T47D (cell line): ENCODE measurements at places on chromosomes 13 and 19.

DNA sequence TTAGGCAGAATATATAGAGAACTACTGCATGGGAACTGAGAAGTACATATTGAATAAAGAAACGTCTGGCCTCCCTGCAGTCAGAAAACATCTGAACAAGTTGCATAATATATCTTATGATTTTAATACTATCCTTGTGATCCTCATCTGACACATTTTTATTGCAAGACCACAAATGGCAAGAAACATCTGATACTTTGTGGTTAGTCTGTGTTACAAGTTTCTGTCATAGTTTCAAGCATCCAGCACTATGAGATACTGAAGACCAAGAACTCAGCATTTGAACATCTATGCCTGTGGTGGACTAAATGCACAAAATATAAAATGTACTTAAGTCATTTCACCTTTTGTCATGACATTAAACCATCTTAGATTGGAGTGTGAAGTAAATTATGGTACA, 1175.8 kb upstream of the MIR17HG start:
- DNase-seq: no peak

GRCh38 chr19:37999309-38000213, 92.6 kb downstream of the SIPA1L3 start:
- no peak for DNase-seq

- DNase-seq: no peak
These were observed 24.2 kb downstream of the KLF12 start for GRCh38 chr13:74110053-74110452.

- DNase-seq: no peak
These were observed 56.9 kb downstream of the LACC1 start for GRCh38 chr13:43936647-43937046.

- no peak for DNase-seq
These were observed 20.1 kb downstream of the NOTCH3 start for GRCh38 chr19:15180451-15181390.

DNA sequence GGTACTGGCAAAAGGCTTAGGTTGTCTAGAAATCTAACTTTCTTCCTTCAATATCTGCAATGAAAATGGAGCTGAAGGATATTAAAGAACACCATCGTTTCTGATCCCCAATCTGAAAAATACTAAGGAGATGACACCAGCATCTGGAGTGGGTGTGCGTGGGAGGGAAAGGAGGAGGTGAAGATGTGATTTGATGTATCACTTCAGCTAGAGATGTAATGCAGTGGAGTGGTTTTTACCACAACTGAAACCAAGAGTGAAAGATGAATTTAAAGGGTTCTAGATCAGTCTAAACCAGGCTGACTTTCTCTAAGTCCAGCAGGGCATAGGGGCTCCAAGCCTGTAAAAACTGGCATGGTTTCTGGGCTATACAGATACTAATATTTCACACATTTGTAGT, 148.4 kb downstream of the AKAP11 start:
- no peak for DNase-seq
